ENCODE measurements at places on chromosomes 1 and 21.

DNA sequence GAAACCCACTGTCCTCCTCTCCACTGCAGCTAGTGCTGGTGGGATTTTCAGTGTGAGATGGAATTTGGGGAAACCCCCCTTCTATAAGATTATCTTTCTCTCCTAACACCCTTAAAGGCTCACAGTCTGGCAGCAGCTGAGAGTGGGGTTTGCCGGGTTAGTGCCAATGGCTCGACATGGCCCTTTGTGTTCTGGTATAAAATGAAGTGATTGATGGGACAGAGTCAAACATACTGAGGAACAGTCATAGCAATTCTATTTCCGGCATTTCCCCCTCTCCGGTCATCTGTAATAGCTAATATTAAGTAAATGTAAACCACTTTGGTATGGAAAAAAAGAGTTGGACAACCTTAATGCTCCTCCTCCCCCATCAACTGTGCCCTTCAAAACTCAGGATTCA lies 37.6 kb downstream of the TFF3 start:
- DNase-seq, result no peak

- no peak for DNase-seq
These were observed 463 bp upstream of the PRRC2C start for GRCh38 chr1:171484760-171485374.

GRCh38 chr1:118998171-118998570 lies 10.0 kb upstream of the TBX15 start:
- DNase-seq, result no peak

- no peak for DNase-seq
These were observed 52.1 kb upstream of the LAPTM5 start for GRCh38 chr1:30809514-30810263.

DNA sequence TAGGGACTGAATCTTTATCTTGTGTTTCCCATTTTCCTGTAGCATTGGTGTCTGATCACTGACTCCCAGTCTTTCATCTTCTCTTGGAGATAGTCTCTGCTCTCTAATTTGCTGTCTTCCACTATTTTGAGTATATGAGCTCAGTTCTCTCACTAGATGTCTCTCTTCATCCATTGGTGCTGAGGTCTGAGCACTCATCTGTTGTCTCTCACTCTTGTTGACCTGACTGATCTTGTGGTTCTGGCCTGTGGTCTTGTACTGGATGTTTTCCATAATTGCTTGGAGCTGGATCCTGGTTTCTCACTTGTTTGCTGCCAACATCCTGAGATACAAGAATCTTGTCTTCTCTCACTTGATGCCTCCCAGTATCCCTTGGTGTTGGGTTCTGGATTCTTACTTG lies 25.1 kb upstream of the S100A11 start:
- DNase-seq, result no peak

DNA sequence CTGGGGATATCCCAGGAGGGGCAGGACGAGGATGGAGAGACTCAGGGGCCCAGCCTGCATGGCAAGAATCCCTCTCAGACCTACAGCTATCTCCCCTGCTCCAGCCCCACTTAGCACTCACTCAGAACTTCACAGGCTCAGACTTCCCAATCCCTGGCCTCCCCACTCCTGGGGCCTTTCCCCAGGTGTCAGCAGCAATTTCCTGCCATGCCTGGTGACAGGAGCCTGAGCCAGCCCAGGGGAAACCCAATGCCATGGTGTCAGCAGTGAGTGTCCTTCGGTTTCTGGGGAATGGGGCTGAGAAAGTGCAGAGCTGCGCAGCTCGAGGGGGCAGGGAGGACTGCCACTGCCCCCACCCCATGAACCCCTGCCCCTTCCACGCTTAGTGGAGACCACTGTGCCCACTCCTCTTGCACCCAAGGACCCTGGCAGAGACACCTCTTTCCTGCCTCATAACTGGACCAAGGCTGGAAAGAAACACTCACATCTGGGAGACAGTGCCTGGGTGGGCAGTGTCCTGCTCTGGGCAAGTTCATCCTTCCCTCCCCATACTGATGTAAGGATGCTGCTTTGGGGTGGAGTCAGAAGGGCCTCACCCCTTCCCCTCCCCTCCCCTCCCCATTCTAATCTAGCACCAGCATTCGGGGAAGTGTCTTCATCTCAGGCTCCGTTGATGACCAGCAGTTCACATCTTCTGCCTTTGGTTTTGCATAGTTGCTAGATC lies 17.1 kb upstream of the UBL4B start:
- no peak for DNase-seq

GRCh38 chr1:43651188-43651587 lies 1.2 kb downstream of the KDM4A start:
- DNase-seq, result no peak

- no peak for DNase-seq
These were observed 142.6 kb downstream of the SMYD3 start for GRCh38 chr1:246364415-246364941.

- DNase-seq, result no peak
These were observed 380 bp upstream of the FBXO28 start for GRCh38 chr1:224113545-224113917.

GRCh38 chr1:116694524-116694923 lies 27.0 kb upstream of the IGSF3 start:
- no peak for DNase-seq

- DNase-seq, result no peak
These were observed 166.2 kb upstream of the PLXNA2 start for GRCh38 chr1:208410409-208410808.

- no peak for DNase-seq
These were observed 174.0 kb downstream of the CRB1 start for GRCh38 chr1:197441999-197442414.

Data from stimulated activated CD8-positive, alpha-beta memory T cell treated with anti-CD3 and anti-CD28 coated beads, Interleukin-15, amount 100 ng/mL, for 48 hours (primary cell).